ENCODE measurements at places on chromosomes 16 and 17.

GRCh38 chr17:60745544-60745943 is 67.9 kb downstream of the BCAS3 start:
- DNase-seq = no peak

- DNase-seq = peak; percentile 79
These were observed 32.6 kb downstream of the IGF2BP1 start for GRCh38 chr17:49029801-49030200.

GRCh38 chr17:76164331-76164730 is 23.3 kb upstream of the FOXJ1 start:
- peak; percentile 6 for DNase-seq

- no peak for DNase-seq
These were observed 12.9 kb downstream of the CHD9 start for GRCh38 chr16:53067675-53068074.

- peak; percentile 45 for DNase-seq
These were observed 48.6 kb downstream of the FTO start for GRCh38 chr16:53752560-53752959.

DNA sequence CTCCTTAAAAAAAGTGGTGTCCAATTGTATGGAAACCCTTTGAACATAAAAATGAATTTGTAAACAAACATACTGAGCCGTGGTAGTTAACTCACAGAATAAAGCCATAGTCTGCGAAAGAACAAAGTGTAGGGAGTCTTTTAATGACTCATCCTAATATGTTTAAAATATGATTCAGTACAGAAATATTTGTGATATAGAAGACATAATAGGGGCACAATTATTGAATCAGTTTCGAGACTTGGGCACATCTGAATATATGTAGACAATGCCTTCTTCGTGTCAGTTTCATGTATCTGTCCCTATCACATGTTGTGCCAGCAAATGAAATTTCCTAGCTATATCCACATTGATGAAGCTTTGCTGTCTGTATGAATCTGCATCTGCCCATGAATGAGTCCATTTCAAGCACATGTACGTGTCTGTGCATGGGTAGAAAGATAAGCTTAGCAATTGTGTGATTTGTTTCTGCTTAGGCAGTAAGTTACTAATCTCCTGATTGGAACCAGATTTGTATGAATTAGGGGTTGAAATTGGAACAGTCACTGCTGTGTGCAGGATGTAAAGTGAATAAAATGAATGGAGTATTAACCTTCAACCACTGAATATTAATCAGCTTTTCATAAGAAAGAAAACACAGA is 112.5 kb upstream of the SOX9 start:
- DNase-seq = peak; percentile 69

GRCh38 chr17:40576113-40576740 is 11.0 kb upstream of the CCR7 start:
- no peak for DNase-seq

DNA sequence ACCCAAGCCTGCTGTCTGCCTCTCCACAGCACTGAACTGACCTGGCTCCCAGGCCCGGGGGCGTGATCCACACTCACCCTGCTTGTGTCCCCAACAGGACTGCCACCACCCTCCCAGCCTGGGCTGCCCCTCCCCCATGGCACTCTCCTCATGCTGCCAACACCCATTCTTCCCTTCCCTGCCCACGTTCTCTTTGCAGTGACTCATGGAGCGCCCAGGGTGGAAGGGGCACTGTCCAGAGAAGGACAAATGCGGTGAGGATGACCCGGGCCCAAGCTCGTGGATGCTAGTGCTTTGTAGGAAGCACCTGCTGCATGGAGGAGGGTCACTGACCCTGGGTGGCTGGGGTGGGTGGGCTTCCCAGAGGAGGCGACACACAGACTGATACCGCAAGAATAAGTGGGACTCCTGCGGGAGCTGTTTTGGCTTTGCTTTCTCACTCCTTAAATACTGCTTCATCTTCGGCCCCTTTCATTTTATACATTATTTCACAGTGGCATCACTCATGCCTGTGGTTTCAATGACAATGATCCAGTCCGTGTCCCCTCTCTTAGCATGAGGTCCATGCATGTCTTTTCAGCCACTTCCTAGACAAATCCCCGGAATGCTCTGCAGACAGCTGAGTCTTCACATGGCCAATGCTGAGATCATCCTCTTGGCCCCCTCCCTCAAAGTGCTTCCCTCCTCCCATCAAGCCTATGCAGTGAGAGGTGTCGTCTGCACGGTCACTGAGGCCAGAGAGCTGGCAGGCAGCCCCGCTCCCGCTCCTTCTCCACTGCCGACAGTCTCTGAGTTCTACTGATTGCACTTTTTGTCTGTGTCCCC is 17.6 kb downstream of the CDK5R1 start:
- peak; percentile 61 for DNase-seq

DNA sequence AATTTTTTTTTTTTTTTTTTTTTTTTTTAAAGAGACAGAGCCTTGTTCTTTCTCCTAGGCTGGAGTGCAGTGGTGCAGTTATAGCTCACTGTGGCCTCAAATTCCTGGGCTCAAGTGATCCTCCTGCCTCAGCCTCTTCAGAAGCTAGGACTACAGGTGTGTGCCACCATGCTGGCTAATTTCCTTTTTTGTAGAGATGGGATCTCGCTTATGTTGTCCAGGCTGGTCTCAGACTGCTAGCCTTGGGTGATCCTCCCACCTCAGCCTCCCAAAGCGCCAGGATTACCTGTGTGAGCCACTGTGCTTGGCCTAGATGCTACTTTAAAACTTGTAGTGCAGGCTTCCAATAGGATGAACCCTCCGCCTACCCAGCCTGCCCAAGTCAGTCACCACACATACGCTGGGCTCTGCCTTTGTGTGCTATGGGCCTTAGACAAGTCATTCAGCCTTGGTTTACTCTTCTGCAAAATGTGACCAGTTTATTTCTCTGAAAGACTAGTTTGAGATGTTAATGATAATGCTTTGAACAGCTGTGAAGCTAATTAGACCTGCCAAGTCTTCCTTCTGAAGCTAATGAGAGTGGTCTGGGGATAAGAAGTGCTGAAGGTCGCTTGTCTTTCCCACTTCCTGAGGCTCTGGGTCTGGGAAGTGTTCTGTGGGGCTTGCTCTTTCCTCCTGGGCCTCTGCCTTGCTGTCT is 5.2 kb downstream of the GPT2 start:
- DNase-seq = no peak

DNA sequence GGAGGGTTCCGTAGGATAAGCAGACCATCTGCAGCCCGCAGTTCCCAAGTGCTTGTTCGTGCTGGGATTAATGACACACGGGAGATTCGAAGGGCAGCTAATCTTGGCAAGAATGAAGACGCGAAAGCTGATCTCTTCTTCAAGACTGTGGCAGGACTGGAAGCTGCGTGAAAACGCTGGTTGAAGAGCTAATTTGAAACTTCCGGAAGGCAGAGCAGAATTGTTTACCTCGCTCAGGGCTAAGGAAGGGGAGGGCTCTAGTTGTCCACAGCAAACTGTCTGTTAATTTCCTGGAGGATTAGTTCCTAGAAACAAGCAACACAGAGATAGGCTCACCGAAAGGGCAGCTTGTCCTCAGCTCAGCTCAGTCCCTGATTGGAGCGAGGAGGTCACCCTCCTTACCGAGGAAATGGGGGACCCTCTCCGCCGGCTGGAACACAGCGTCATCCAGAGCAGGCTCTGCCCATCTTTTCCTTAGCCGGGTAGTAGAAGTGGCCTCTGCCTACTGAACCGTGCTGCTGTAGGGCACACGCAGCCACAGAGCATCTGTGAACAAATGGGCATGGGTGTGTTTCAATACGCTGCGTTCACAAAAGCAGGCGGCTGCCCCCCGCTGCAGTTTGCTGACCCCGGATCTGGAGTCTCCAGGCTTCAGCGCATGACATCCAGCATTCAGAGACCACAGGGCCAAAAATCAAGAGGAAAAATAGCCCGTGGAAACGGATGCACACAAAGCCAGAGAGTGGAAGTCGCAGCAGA is 16.7 kb upstream of the BAIAP2 start:
- DNase-seq = peak; percentile 39

DNA sequence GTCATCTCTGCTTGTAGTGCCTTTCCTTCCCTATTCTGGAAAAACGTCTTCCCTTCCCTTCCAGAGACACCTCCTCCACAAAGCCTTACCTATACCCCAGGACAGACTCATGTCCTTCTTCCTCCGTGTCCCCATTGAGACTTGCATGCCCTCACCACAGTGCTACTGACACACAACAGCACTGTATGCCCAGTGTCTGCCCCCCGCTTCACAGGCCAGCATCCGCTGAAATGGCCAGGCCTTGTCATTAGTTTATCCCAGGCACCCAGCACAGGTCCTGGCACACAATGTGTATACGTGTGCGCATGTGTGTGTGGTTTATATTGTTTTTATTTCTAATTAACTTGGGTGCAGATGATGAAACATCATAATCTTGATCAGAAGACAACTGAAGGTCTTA is 130.1 kb upstream of the CCL2 start:
- no peak for DNase-seq

DNA sequence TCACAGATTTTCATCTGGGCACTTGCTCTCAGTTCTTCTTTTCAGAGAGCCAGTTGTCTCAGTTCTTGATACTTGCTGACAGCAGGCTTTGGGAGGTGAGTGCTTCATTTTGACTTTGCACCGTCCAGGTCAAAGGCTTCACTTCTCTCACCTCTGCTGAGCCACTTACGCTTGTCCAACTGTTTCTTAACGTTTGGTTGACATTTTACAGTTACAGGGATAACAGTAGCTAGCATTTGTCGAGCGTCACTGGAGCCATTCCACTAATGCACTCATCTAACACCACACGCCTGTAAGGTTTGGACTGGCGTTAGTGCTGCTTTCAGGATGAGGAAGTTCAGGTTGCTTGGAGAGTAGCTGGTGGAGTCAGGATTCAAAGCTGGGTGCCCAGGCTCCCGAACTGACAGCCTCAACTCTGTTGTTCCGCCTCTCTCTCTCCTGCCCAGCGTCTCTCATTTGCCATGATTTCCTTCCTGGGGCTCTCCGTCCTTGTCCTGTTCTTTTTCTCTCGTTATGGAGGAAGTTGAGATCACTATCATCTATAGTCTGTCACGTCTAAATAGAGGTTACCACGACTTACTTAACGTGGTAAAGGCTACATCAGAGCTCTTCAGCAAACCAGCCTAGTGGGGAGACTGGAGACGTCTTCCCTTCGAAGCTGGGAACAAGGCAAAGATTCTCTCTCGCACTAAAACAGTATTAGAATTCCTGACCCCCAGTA is 220.8 kb downstream of the RPTOR start:
- DNase-seq = no peak

GRCh38 chr17:57442914-57443571 is 186.7 kb downstream of the MSI2 start:
- DNase-seq = no peak

- no peak for DNase-seq
These were observed 13.4 kb downstream of the C17orf78 start for GRCh38 chr17:37389160-37389559.

DNA sequence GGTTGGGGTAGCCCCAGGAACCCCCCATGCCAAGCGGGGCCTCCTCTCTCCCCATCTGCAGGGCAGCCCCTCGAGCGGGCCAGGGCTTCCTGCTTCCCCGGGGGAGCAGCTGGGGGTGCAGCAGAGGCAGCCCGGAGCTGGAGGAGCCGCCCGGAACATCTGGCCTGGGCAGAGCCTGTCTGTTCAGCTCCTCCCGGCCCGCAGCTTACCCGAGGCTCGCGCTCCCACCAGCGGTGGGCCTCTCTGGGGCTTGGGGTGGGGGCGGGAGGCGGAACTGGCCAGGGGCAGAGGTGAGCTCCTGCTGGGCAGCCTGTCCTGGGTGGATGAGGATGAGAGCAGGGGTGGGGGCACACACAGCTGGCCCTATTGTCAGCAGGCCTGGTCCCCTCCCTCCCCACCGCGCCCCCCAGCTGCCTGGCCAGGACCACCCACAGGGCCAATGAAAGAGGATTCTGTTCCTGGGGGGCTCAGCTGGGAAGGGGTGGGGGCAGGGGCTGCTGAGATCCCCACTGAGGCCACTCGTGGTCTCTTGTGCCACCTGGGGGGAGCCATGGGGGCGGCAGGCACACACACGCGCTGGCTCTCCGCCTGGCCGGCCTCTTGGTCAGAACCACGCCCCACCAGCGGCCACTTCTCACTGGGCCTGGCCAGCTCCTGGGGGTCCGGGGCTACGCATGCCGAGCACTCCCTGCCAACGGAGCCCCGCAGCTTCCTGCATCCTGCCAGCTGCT is 34.7 kb downstream of the BAHCC1 start:
- peak; percentile 48 for DNase-seq

GRCh38 chr17:32626379-32626791 is 139.6 kb downstream of the CDK5R1 start:
- DNase-seq = no peak

DNA sequence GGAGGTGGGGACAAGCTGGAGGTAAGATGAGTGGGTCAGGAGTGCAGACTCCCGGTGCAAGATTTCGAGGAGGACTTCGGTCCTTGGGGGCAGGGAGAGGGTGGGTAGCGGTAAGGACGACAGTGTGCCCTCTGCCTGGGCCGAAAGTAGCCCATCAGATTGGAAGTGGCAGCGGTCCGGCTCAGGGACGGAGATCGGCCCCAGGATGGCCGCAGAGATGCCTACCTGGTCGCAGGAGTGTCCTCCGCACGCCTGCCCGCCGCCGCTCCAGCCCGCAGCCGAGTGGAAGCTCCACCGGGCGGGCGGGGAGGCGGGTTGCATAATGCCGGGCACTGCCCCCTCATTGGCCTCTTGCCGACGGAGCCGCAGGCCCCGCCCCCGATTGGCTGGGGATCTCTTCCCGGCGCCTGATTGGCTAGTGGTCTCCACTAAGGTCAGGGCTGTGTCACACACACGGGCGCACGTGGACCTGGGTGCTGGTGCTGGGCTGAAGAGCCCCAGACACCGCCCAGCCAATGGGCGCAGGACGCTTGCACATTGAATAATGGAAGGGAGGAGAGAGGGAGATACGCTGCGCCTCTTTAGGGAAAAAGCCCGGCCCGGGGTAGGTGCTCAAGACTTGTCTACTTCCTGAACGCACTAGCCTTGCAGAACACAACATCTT is at the start of gene PER1:
TSS of gene PER1 (minus strand) at position 293 of the 664 bp plus-strand sequence. CDS start 1,698 bp downstream, outside the sequence.
- DNase-seq = peak; percentile 91

GRCh38 chr16:75506574-75506973 is 11.3 kb upstream of the CHST6 start:
- peak; percentile 89 for DNase-seq

DNA sequence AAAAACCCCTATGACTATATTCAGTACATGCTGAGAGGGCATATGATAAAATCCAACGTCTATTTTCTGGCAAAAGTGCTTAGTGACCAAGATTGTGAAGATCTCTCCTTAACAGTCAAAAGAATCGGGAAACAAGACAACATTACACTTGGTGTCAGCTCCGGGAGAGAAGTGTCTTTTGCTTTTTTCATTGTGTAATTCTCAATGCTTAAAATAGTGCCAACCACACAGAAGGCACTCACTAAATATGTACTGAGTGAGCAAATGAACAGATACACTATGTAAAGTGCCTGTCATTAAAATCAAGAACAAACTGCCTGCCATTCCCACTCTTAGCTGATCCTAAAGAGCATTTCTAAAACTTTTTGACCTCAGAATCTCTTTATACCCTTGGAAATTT is 34.1 kb downstream of the VPS53 start:
- DNase-seq = no peak

- peak; percentile 46 for DNase-seq
These were observed 204.1 kb upstream of the CIBAR2 start for GRCh38 chr16:85316321-85316919.

GRCh38 chr17:2926019-2926650 is 129.9 kb downstream of the RAP1GAP2 start:
- no peak for DNase-seq

GRCh38 chr16:20884240-20884556 is 16.0 kb downstream of the DCUN1D3 start:
- peak; percentile 81 for DNase-seq

All from fibroblast of upper back skin (primary cell).